RWPE2 (cell line): ENCODE measurements at places on chromosomes 1 and 21.
A peak's percentile ranks its signal among the peaks of the same experiment; 100 is the strongest.

DNA sequence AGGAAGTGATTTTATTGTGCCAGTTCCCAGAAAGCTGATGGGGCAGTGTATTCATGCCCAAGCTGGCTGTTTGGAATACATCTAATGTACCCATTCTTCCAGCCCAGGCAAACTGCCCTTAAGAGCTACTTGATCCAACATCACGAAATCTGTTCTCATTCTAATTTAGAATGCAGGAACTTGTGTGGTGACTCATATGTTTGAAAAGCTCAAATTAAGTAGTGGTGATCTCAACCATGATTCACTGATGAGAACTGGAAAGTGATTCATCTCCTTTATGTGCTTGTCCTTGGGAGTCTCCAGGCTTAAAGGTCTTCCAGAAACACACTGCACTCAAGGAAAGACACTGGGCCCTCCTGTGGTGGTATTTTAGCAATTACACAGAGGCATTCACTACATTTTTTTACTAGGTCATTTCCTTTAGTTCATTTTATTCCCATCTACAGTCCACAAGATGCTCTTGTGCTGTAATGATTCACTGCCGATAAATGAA lies 65.4 kb downstream of the RPE65 start:
- DNase-seq, result peak; percentile 72

GRCh38 chr1:184118046-184118445 lies 66.5 kb downstream of the TSEN15 start:
- no peak for DNase-seq

- DNase-seq, result no peak
Measured at GRCh38 chr1:6358757-6359201, 34.8 kb downstream of the ACOT7 start.

GRCh38 chr1:23286401-23286800 lies 57.7 kb downstream of the HNRNPR start:
- DNase-seq, result no peak

GRCh38 chr1:228933753-228934152 lies 198.5 kb downstream of the RHOU start:
- DNase-seq, result no peak

GRCh38 chr1:33791251-33791650 lies 72.6 kb upstream of the HMGB4 start:
- DNase-seq, result no peak

- DNase-seq, result no peak
Measured at GRCh38 chr1:159763686-159764085, 17.1 kb upstream of the DUSP23 start.

DNA sequence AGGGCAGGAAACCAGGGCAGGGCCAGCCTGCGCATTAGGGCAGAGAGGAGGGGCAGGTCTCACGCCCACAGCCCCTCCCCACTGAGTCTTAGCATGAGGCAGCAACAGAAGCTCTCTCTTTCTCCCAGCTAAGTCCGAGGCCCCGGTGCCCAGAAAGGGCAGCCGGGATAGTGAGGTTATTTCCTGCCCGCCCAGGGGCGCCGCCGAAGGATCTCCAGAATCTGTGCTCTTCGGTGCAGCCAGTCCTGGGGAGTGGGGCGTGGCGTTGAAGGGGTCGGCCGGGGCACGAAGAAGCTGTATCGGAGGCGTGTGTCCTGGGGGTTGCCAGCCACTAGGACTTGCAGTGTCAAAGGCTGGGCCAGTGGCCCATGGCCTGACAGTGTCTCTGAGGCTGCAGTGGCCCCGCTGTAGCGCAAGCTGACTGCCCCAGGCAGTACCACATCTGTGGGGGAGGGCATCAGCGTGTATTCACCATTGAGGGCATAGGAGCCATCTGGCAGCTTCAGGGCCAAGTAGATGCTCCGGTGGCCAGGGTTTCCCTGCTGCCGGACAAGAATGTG lies 7.8 kb downstream of the ADAMTS4 start:
- no peak for DNase-seq

GRCh38 chr1:196323869-196324268 lies 284.4 kb downstream of the KCNT2 start:
- no peak for DNase-seq

DNA sequence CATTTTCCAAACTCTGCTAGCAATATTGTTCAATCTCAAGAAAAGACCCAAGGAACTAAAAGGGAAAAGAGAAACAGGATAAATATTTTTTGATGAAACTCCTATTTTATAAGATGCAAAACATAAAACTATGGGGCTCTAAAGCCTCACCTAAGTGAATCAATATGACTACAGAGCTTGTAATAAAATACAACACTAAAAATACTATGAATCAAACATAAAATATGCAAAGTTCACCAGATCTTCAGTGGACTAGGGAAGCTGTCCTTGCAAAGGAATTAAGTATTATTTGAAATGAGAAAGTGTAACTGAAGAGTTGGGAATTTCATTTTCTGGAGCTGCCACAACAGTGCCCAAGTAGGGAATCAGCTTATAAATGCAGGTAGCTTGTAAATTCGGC lies 124.5 kb downstream of the CRB1 start:
- DNase-seq, result no peak

GRCh38 chr21:33505833-33506232 lies 14.3 kb upstream of the DNAJC28 start:
- DNase-seq, result no peak

DNA sequence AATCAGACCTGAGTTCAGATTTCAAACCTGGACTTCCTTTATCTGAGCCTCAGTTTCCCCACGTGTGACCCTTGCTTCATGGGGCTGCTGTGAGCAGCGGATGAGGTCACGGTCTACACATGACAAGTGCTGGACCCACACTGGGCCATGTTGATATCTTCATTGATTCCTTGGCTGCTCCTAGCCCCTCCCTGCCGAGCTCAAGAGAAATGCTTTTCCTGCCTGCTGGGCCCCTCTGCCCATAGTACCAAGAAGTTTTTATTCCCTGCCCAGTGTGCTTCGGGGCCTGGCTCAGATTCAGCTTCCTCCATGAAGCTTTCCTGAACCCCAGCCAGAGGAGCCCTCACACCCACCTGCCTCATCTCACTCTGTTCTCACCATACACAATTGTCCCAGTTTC lies 181.6 kb downstream of the PTPRU start:
- no peak for DNase-seq

DNA sequence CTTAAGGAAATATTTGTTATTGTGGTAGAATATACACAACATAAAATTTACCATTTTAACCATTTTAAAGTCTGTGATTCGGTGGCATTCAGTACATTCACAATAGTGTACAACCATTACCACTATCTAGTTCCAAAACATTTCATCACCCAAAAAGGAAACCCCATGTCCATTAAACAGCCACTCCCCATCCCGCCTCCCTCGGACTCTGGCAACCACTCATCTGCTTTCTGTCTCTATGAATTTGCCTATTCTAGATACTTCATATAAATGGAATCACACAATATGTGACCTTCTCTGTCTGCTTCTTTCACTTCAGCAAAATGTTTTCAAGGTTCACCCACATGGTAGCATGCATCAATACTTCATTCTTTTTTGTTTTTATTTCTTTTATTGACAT lies 51.3 kb downstream of the PTP4A2 start:
- DNase-seq, result no peak
